ENCODE measurements at places on chromosomes 16 and 17. TPM values are rescaled to one million over a fixed set of nuclear protein-coding genes. Genes with fewer than 3 reads are reported as not detected.

DNA sequence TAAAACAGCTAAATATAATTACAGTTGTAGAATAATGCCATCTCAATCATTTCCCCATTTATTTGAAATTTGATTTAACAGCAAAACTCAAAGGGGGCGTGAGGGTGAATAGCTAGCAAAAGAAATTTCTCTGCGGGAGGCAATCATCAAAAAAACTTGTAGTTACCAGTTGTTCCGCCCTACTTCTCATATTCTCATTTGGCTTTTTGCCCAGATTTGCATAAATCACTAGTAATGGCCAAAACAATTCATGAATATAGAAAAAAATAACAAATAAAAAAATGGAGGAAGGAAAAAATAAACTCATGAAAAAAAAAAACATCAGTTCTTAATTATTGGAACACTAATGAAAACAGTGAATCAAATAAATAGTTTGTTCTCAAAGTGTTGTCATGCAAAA lies 722.6 kb upstream of the KIF2B start:
- H3K27ac ChIP-seq = no peak overlapping the region
- no peak overlapping the region for H3K4me3 ChIP-seq
- H3K4me1 ChIP-seq = no peaks in the 10 kb centered on the region
- H3K36me3 ChIP-seq = no peaks in the 10 kb centered on the region
- no peak for DNase-seq

- peaks cover 21% of the 10 kb centered on the region for H3K4me1 ChIP-seq
- H3K4me3 ChIP-seq = no peak overlapping the region
- H3K27ac ChIP-seq = no peak overlapping the region
- DNase-seq = no peak
- no peaks in the 10 kb centered on the region for H3K36me3 ChIP-seq
- no peaks in the 10 kb centered on the region for H3K27me3 ChIP-seq
Observed at GRCh38 chr17:67386965-67387551, 10.0 kb downstream of the PITPNC1 start.

DNA sequence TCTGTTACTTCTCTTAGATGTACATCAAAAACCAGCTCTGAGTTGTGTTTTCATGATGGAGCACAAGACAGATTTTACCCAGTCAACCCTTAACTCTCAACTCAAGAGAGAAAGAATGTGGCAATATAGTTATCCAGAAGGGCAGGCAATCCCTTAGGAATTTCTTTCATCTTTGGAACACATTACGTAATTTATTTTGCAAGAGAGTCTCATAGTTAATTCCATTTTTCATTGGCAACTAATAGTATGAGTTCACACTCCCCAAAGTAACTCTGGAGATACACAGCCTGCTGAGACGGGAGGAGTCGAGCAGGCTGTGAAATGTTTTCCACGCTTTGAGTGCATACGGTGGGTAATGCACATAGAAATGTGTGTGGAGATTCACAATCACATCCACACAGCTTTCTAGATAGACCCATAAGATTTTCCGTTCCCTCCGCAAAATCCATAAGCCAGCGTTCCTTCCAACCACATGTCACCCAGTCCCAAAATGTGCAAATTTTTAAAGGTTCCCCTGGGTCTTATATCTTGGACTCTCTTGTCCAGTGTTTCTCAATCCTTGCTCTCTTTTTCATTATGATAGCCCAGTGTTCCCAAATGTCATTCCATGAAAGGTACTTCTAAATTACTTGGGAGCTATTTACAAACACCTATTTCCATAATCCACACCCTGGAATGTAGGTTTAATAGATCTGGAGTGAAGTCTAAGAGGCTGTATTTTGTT lies 8.4 kb upstream of the CDRT4 start:
- no peaks in the 10 kb centered on the region for H3K27me3 ChIP-seq
- H3K36me3 ChIP-seq = no peaks in the 10 kb centered on the region
- no peak for DNase-seq
- no peak overlapping the region for H3K4me3 ChIP-seq
- peak overlapping the region; percentile 50 for H3K27ac ChIP-seq

GALNS gene
- 61.4 TPM for total RNA-seq

DNA sequence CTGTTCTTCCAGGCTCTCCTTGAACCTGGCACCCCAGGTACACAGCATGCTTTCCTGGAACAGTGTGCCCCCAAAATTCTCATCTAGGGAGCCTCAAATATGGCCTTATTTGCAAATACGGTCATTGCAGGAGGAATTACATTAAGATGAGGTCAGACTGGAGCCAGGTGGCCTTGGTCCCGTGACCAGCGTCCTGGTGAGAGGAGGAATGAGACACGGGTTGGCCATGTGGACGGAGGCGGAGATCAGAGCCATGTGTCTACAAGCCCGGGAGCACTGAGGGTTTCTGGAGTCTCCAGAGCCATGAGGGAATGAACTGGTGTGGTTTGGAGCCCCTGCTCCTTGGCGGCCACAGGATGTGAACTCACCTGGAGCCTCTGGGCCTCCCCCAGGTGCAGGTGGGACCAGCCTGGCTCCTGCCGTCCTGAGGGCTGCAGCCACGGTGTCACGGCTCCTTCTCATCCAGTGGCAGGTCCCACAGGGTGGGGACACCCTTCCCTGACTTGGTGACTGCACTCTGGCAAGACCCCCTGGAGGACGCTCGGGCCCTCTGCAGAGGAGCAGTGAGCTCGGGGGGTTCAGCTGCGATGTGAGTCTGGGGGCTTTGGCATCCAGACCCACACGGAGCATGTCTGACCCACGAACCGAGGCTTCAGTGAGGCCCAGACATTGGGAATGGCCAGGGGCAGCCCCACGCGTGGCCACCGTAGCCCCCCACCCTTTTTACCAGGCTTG lies 21.8 kb upstream of the GNG13 start:
- H3K27me3 ChIP-seq = peaks cover 5% of the 10 kb centered on the region
- no peak overlapping the region for H3K4me3 ChIP-seq
- H3K36me3 ChIP-seq = no peaks in the 10 kb centered on the region
- DNase-seq = no peak
